ENCODE measurements at places on chromosomes 6 and 20.
A peak's percentile ranks its signal among the peaks of the same experiment; 100 is the strongest.

GRCh38 chr20:35603695-35604448 lies 11.8 kb upstream of the SPAG4 start:
- no peak for DNase-seq

- no peak for DNase-seq
Measured at GRCh38 chr20:34328928-34329677, 25.9 kb upstream of the AHCY start.

GRCh38 chr6:154907291-154907690 lies 87.8 kb upstream of the TIAM2 start:
- DNase-seq = no peak

DNA sequence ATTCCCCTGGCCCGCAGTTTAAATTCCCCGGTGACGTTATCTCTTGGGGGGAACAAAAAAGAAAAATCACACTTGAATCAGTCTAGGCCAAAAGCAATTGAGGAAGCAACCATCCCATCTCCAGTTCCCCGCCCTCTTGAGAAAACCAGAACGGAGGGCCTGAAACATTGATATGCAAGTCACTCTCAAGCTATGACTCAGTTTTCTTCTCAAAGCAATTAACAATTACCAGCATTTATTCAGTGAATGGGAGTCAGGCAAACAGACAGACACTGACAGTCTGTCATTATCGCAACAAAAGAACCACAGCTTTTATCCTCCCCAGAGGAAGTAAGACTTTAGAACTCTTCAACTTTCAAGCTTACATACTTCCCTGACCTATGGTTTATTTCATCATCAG lies 100.9 kb downstream of the OPRM1 start:
- peak; percentile 43 for DNase-seq

- DNase-seq = no peak
Measured at GRCh38 chr20:25039697-25040437, 18.1 kb downstream of the ACSS1 start.

- DNase-seq = no peak
Measured at GRCh38 chr6:107547451-107547840, 57.5 kb downstream of the SOBP start.

GRCh38 chr6:161041274-161041673 lies 49.7 kb downstream of the MAP3K4 start:
- no peak for DNase-seq

DNA sequence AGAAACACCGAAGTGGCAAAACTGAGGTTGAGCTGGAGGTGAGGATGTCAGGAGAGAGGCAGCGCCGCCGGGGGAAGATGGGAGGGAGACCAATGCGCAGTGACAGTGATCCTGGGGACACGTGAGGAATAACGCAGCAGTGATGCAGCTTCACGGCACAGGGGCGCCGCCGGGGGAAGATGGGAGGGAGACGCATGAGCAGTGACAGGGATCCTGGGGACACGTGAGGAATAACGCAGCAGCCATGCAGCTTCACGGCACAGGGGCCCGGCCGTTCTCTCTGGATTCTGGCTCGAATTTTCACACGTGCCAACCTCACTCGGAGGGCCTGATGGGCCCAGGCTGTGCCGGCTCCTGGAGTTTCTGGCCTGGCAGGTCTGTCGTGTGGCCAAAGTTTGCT lies 94.7 kb downstream of the SMOC2 start:
- DNase-seq = no peak

- DNase-seq = no peak
Measured at GRCh38 chr6:610882-611281, 46.0 kb downstream of the HUS1B start.

- no peak for DNase-seq
Measured at GRCh38 chr6:154606457-154606856, 96.0 kb upstream of the CNKSR3 start.

DNA sequence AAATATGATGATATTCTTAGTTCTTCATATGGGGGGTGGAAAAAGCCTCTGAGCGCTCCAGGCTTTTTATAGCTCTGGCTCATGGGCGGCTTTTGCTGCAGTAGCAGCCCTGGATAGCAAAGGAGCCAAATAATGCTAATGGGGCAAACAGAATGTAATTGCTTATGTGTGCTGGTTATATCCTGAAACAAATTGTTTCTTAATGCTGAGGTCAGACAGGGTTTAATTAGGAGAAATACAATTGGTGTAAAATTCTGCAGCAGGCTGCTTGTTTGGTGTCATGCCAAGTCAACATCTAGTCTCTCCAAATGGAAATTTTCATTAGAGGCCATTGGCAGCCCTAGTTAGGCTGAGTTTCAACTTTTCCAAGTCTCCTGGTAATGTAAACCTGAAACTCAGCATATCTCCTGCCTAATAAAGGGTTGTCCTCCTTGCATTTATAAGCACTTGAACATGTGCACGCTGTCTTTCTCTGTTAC lies 530.1 kb upstream of the NOX3 start:
- no peak for DNase-seq

DNA sequence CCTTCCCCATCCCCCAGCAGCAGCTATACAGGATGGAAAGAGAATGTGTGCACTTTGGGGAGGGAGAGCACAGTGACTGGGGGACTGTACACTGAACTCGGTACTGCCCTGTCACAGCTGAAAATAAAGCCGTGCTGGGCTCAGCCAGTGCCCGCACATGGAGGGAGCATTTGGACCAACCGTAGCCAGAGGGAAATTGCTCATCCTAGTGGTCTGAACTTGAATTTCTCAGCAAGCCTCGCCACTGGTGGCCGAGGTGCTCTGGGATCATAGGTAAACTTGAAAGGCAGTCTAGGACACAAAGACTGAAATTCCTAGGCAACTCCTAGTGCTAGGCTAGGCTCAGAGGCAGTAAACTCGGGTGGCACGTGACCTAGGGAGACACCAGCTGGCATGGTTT lies 61.0 kb downstream of the DZANK1 start:
- no peak for DNase-seq

DNA sequence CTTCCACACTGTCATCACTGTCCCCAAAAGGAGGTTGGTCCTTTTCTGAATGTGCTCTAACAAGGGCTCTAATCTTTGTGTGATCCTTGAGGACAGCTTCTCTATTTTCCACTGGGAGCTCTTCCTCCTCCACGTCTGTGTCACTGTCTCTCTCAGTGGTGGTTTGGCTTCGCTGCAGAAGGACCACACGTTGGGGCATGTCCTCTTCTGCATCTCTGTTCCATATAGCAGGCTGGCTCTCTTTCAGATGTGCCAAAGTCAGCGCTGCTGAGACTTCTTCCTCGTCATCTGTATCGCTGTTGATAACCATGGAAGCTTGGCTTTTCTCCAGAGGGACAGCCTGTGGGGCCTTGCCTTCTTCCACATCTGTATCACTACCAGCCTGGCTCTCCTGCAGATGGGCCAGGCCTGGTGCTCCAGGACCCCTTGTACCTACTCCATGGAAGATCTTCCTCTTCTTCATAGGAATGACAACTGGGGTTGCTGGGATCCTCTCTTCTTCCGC lies 4.6 kb downstream of the MDC1 start:
- DNase-seq = peak; percentile 90

GRCh38 chr6:160972111-160972510 lies 19.5 kb upstream of the MAP3K4 start:
- no peak for DNase-seq

GRCh38 chr6:147310521-147310920 lies 106.3 kb downstream of the STXBP5 start:
- no peak for DNase-seq

DNA sequence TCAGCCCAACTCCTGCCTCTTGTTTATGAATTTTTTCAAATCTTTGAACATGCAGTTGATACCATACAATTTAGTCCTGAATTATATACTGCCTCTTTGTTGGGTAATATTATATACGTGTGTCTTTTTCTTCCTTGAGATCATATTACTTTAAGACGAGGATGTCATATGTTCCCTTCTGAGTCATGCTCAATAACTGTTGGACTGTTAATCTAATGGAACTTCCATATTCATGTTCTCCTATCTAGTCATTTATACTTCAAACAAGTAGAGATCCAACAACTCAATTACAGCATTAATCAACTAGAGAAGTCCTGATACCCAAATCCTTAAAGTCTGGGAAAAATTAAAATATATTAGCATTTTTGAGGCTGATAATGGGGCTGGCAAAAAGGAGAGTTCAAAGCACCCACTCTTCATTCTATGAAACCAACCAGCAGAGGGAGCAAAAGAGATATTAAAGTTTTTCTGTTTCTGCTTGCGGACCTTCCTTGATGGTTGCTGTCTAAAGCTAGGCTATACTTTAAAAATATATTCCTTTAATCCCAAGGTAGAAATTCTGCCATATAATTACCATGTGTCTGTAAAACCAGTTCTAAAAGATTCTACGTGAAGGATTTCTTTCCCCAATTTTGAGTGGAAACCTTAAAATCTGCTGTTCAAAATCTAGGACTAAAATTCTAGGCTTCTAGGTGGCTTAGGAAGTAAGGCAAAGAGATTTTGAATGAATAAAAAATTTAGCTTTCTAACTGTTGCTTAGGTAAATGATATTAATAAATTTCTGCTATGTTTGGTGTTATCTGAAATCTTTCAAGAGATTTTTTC lies 498.9 kb downstream of the BCKDHB start:
- peak; percentile 40 for DNase-seq

DNA sequence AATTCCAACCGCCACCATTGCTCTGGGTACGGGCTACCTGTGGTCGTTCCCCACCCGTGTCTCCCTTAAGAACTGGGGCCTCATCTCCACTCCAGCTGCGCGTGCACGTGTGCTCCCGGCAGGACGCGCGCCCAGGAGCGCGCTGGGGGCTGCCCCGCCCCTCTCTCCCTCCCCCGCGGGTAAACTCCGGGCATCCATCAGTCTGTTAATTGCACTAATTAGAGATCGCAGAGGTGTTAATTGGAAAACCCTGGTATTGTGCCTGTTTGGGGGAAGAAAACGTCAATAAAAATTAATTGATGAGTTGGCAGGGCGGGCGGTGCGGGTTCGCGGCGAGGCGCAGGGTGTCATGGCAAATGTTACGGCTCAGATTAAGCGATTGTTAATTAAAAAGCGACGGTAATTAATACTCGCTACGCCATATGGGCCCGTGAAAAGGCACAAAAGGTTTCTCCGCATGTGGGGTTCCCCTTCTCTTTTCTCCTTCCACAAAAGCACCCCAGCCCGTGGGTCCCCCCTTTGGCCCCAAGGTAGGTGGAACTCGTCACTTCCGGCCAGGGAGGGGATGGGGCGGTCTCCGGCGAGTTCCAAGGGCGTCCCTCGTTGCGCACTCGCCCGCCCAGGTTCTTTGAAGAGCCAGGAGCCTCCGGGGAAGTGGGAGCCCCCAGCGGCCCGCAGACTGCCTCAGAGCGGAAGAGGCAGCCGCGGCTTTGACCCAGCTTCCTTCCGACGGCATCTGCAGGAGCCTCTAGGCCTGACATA lies 14.4 kb downstream of the FOXP4 start:
- peak; percentile 72 for DNase-seq

DNA sequence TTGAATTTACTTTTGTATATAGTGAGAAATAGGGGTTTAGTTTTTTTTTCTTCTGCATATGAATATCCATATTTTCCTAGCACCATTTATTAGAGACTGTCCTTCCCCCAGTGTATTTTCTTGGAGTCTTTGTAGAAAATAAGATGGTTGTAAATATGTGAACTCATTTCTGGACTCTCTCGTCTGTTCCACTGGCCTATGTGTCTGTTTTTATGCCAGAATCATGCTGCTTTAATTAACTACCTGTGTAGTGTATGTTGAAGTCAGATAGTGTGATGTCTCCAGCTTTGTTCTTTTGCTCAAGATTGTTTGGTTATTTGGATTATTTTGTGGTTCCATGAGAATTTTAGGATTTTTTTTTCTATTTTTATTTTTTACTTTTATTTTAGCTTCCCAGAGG lies 176.6 kb upstream of the RAB32 start:
- no peak for DNase-seq

DNA sequence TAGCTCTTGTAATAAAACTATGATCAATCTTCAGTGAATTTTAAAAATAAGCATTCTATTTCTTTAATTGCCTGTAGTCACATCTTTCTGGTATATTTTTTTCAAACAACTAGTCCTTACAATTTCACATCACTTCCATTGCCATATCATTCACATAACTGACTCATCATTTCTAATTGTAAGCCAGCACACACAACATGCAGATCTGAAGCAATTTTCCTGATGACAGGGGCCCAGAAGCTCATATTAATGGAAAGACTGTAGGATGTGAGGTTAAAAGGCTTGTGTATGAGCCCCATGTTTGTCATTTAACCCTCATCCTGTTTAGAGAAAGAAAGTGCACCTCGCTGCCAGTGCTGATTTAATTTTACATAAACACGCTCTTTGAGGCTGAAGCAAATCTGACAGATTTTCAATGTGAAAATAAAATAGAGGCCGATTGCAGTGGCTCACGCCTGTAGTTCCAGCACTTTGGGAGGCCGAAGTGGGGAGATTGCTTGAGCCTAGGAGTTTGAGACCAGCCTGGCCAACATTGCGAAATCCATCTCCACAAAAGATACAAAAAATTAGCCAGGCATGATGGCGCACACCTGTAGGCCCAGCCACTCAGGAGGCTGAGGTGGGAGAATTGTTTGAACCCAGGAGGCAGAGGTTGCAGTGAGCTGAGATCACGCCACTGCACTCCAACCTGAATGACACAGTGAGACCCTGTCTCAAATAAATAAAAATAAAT lies 40.1 kb upstream of the LTV1 start:
- DNase-seq = no peak

DNA sequence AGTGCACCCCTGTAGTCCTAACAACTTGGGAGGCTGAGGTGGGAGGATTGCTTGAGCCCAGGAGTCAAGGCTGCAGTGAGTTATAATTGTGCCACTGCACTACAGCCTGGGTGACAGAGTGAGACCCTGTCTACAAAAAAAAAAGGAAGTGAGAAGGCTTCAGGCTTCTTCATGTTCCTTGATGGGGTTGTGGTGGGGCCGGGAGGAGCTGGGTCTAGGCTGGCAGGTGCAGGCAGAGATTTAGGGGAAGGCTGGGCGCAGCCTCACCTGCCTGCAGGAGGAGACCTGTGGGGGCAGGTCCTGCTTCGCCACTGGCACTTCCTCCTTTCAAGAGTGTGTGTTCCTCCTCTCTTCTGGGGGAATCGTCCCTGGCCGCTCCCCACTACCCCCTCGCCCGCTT lies 63.9 kb downstream of the CHMP4B start:
- DNase-seq = no peak

- no peak for DNase-seq
Measured at GRCh38 chr20:52493171-52493721, 301.7 kb upstream of the ZFP64 start.

DNA sequence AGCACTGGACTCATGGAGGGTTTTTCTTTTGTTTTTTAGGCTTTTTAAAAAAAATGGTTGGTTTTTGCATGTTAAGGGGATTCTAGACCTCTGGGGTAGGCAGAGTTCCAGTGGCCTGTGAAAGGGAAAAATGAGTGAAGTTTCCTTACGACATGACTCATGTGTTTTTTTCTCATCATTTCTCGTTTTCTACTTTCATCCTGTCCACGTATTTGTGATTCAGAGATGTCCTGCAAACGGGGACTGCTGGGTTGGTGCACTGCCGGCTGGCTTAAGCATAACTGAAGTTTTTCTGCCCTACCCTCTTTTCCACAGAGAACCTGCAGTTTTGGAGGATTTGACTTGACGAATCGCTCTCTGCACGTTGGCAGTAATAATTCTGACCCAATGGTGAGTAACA lies 182.3 kb downstream of the SASH1 start:
- no peak for DNase-seq

- no peak for DNase-seq
Measured at GRCh38 chr6:134176264-134176975, 124.0 kb upstream of the SLC2A12 start.

- no peak for DNase-seq
Measured at GRCh38 chr6:89010825-89011224, 47.4 kb upstream of the RNGTT start.

- DNase-seq = no peak
Measured at GRCh38 chr6:111944541-111944940, 71.3 kb upstream of the FYN start.

GRCh38 chr6:96836631-96837080 lies 621 bp downstream of the GPR63 start:
- DNase-seq = peak; percentile 1

All from hematopoietic multipotent progenitor cell treated with erythropoietin and hydrocortisone succinate and interleukin-3 and kit ligand, for 8 days (in vitro differentiated cells).